RKO (cell line): ENCODE measurements at places on chromosomes 3 and 15.
A peak's percentile ranks its signal among the peaks of the same experiment; 100 is the strongest.

GRCh38 chr15:67114846-67115585, 49.6 kb downstream of the SMAD3 start:
- DNase-seq = no peak

GRCh38 chr3:43858294-43858701, 167.6 kb downstream of the ABHD5 start:
- no peak for DNase-seq

DNA sequence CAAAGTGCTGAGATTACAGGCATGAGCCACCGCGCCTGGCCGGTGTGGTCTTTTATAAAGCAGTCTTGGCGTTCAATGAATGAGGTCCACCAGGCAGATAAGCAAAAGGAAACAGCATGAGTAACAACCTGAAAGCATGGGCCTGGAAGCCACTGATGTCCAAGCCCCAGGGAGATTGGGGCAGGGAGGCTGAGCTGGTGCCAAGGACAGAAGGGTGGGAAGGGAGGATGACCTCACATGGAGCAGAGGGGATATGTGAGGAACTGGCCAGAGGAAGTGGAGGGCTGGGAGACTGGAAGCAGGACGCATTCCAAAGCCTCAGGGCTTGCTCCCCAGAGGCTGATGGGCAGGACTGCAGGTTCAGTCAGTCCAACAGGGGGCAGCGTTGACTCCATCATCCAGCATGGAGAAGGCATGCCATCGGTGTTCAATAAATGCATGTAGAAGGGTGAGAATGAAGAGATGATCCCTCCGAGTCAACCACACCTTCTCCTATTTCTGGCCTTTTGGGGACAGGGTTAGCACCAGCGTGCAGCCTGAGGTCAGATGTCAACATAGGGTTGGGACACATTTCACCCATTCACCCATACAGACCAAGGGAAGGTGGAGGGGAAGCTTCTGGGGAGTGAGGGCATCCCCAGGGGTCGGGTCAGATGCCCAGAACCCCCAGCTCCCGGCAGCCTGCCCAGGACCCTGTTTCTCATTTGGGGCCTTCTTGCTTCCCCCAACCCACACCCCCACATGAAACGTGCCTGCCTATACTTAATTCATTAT, 14.8 kb downstream of the MYL3 start:
- DNase-seq = no peak

DNA sequence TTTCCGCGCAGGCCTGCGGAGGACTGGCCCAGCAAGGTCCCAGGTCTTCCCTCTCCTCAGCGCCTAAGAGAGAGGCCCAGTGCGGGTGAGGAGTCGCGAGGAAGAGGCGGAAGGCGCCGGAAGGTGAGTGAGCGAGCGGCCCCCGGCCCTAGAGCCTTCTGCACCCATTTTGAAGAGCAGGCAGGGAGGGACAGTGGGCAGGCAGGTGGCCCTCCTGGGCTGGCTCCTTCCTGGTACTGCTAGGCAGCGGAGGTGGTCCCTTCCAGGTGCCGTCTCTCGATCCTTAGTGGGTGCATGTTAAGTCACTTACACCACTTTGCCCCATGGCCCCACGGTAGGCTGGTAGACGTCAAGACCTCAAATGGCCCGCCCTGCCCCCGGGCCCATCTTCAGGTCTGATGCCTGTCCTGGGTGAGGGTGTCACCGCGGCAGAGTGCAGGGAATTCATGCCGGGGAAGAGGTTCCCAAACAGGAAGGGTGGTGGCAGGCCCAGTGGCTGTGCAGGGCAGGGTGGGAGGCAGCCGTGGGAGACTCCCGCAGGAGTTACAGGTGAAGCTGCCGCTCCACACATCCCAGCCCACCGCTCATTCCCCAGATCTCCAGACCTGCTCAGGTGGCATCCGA, 14.4 kb downstream of the PAK6 start:
- DNase-seq = no peak

GRCh38 chr3:40226636-40227035, 82.9 kb upstream of the EIF1B start:
- DNase-seq = no peak

DNA sequence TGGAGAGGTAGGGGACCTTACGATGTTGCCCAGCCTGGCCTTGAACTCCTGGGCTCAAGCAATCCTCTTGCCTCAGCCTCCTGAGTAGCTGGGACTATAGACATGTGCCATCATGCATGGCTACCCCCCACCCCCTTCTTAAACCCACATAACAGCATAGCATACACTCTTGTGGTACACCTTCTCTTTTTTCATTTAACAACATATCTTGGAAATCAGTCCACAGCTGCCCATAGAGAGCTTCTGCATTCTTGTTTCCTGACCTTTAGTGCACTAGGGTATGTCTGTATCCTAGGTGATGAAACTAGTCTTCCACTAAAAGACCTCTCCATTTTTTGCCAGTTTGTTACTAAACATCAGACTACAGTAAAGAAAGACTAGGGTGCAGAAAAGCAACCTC, 33.0 kb downstream of the SLC28A1 start:
- DNase-seq = no peak

DNA sequence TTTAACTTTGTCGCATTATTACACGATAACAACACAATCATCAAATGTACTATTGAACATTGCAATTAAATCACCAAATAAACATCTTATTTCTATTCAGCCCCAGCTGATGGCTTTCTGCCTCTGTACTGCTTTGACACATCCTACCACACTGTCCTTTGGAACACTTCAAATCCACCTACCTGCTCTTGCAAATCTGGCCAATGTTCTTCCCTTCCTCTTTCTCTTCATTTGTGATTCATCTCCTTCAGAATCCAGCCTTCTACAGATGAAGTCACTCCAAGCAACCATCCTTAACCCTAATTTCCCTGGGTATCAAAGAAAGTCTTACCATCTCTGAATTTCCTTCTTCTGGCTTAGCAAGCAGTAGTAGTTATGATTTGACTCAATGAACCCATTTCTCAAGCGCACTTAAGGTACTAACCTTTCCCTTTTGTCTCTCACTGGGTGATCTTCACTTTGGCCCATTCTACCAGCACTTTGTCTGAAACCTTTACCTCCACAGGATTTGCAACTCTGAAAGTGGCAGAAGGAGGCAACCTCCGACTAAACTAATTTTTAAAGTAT, 502.9 kb downstream of the FOXP1 start:
- DNase-seq = no peak

- no peak for DNase-seq
Measured at GRCh38 chr3:108296239-108296638, at the start of gene HHLA2. Gene HHLA2, plus strand, starts transcription at chr3:108296548. Its CDS starts 55,266 bp downstream, at chr3:108351814.

- DNase-seq = peak; percentile 6
Measured at GRCh38 chr3:105473521-105474223, 107.0 kb downstream of the ALCAM start.
